H7 (cell line): ENCODE measurements at places on chromosomes 4 and X. TPM values are rescaled to one million over a fixed set of nuclear protein-coding genes. Genes with fewer than 3 reads are reported as not detected.
A peak's percentile ranks its signal among the peaks of the same experiment; 100 is the strongest.

DNA sequence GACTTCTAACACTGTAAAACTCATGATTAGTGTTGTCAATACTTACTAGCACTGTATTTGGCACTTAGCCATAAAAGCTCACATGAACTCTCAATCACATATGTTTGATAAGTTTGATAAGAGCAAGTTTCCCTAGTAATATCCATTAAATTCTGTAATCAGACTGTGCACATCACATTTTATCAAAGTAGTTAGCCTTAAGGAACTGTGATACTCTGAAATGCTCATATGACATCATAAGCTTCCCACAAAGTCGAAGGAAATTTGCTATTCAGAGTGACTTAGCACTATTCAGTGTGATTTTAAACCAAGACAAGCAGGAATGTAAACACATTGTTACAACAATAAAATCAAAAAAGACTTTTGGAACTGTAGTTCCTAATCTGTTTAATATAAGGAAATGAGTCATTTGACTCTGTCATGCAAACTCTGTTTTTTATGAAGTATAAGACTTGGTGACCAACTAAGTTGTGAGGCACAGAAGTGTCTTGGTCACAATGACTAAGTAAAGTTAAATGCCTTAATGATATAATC is 6.7 kb downstream of the SLC7A11 start:
- no peak for DNase-seq

The HAND2 gene
- not detected in 2 replicates for total RNA-seq

DNA sequence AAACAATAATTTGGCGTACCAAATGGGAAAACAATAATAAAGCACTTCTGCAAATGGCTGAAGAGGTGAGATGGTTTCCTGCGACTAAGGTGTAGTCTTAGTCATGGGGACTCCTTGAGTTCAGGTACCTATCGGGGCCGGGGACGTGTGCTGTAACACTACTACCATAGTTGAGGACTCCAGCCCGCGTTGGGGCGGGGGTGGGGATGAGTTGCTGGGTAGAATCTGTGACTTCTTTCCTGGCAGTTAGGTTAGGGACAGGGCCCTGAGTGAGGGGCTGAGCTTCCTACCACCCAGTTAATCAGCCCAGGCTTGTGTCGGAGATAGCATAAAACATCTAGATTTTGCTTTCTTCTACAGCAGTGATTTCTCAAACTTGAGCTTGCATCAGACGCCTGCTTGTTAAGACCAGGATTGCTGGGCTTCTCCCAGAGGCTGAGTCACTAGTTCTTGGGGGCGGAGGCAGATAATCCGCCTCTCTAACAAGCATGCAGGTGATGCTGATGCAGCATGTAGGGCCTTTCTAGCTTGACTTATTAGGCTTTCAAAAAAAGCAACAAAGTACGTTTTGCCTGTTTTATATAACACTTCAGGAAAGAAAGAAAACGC is 30.2 kb downstream of the RBBP7 start:
- DNase-seq = peak; percentile 39

GRCh38 chrX:154082396-154083125 is 15.0 kb downstream of the MECP2 start:
- no peak for DNase-seq

The SPANXD gene
- not detected in 2 replicates for total RNA-seq

The UBA1 gene
- 427 and 477 TPM in 2 replicates for total RNA-seq

GRCh38 chr4:146054676-146055075 is 116.1 kb upstream of the ZNF827 start:
- DNase-seq = no peak

The PAGE5 gene
- not detected in 2 replicates for total RNA-seq
